Left lung (tissue), 14 donors: ENCODE measurements at places on chromosomes 12 and 14.

- no peak for DNase-seq
- no peaks in the 10 kb centered on the region for H3K27me3 ChIP-seq
- no peaks in the 10 kb centered on the region for H3K4me1 ChIP-seq
Measured at GRCh38 chr14:83867566-83868225, 1662.2 kb upstream of the FLRT2 start.

DNA sequence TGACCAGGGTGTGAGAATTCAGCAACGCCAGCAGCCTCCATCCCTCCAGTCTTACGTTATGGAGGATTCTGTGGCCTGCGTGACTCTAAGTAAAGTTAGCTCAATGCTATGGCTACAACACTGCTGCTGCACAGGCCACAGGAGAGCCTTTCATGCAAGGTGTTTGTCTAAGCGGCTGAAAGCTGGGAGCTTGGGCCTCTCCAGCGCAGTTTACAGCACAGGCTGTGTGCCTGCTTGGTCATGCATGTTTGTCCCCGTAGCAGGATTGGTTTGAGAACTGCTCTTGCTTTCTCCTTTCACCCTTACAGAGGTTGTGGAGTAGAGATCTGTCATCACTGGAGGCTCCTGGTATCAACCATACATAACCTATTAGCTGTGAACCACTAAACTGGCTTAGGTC, 113.1 kb upstream of the TMCC3 start:
- no peak for DNase-seq
- H3K36me3 ChIP-seq: no peaks in the 10 kb centered on the region
- H3K27ac ChIP-seq: no peak overlapping the region
- no peak overlapping the region for H3K4me3 ChIP-seq
- no peaks in the 10 kb centered on the region for H3K4me1 ChIP-seq

DNA sequence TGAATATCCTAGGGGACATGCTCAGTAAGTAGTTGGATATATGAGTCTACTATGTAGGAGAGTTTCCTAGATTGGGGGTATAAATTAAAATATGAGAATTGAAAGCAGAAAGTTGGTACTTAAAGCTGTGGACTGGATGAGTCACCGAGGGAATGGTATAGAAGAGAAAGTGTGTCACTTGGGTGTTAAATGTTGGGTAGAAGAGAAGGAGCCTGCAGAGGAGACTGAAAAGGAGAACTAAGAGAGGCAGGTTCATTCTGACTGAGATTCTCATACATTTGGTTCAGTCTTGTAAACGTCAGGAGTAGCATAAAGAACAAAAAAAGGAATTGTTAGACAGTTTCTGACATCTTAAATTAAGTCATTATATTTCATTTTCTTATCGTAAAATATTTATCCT, 19.9 kb downstream of the LRRC9 start:
- no peaks in the 10 kb centered on the region for H3K4me1 ChIP-seq
- H3K36me3 ChIP-seq: no peaks in the 10 kb centered on the region

GRCh38 chr14:31208546-31209424, 1.2 kb upstream of the HECTD1 start:
- no peaks in the 10 kb centered on the region for H3K27me3 ChIP-seq
- peak overlapping the region; percentile 81 for H3K4me3 ChIP-seq
- no peaks in the 10 kb centered on the region for H3K36me3 ChIP-seq
- H3K4me1 ChIP-seq: peaks cover 31% of the 10 kb centered on the region

- DNase-seq: no peak
- H3K4me3 ChIP-seq: no peak overlapping the region
- H3K36me3 ChIP-seq: no peaks in the 10 kb centered on the region
- no peaks in the 10 kb centered on the region for H3K27me3 ChIP-seq
Measured at GRCh38 chr12:75831402-75831801, 200.2 kb downstream of the PHLDA1 start.

- no peak overlapping the region for H3K27ac ChIP-seq
- no peaks in the 10 kb centered on the region for H3K4me1 ChIP-seq
- H3K36me3 ChIP-seq: no peaks in the 10 kb centered on the region
Measured at GRCh38 chr14:76237349-76237990, 85.7 kb downstream of the GPATCH2L start.

- no peaks in the 10 kb centered on the region for H3K4me1 ChIP-seq
- H3K27ac ChIP-seq: no peak overlapping the region
- H3K36me3 ChIP-seq: no peaks in the 10 kb centered on the region
Measured at GRCh38 chr12:130960058-130960457, 6.4 kb downstream of the ADGRD1 start.

GRCh38 chr12:87254381-87255030, 774.7 kb downstream of the C12orf50 start:
- H3K27ac ChIP-seq: no peak overlapping the region
- DNase-seq: no peak
- H3K4me3 ChIP-seq: no peak overlapping the region
- no peaks in the 10 kb centered on the region for H3K4me1 ChIP-seq

GRCh38 chr14:103719751-103720150, 4.1 kb downstream of the ZFYVE21 start:
- no peak overlapping the region for H3K4me3 ChIP-seq
- no peak for DNase-seq
- H3K4me1 ChIP-seq: peaks cover 34% of the 10 kb centered on the region
- peaks cover 1% of the 10 kb centered on the region for H3K36me3 ChIP-seq
- no peaks in the 10 kb centered on the region for H3K27me3 ChIP-seq

DNA sequence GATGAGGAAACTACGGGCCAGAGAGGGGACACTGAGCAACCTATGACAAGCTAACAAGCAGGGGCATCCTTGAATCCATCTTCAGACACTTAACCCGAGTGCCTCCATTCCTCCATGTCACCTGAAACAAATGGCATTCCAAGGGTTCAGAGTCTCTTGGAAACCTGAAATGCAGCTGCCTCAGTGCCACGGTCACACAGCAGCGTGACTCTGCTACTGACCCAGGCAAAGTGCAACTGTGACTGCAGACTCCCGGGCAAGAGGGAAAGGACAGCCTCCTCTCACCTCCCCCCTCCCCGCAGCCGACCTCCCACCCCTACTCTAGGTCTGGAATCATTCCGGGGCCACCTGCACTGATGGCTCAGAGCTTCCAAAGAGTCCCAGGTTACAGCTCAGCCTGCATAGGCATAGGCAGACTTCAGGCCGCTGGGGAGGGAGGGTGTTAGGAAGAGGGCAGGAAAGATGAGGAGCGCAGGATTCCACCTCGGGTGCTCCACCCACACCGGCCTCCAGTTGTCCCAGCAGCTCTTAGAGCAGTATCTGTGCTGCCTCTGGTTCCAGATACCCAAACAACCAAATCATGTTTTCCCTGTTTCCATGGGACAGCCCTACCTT, 53.2 kb downstream of the KCNK10 start:
- no peak for DNase-seq
- peaks cover 12% of the 10 kb centered on the region for H3K27me3 ChIP-seq
- no peak overlapping the region for H3K4me3 ChIP-seq
- H3K36me3 ChIP-seq: no peaks in the 10 kb centered on the region
- no peak overlapping the region for H3K27ac ChIP-seq

- no peaks in the 10 kb centered on the region for H3K4me1 ChIP-seq
- no peak overlapping the region for H3K27ac ChIP-seq
- H3K27me3 ChIP-seq: no peaks in the 10 kb centered on the region
- no peak overlapping the region for H3K4me3 ChIP-seq
- H3K36me3 ChIP-seq: no peaks in the 10 kb centered on the region
Measured at GRCh38 chr12:86148071-86148470, 108.1 kb downstream of the MGAT4C start.

GRCh38 chr14:95460647-95461478, 55.6 kb downstream of the SYNE3 start:
- H3K36me3 ChIP-seq: peaks cover 60% of the 10 kb centered on the region
- H3K4me3 ChIP-seq: no peak overlapping the region
- DNase-seq: no peak
- no peak overlapping the region for H3K27ac ChIP-seq
- peaks cover 14% of the 10 kb centered on the region for H3K4me1 ChIP-seq
- no peaks in the 10 kb centered on the region for H3K27me3 ChIP-seq

DNA sequence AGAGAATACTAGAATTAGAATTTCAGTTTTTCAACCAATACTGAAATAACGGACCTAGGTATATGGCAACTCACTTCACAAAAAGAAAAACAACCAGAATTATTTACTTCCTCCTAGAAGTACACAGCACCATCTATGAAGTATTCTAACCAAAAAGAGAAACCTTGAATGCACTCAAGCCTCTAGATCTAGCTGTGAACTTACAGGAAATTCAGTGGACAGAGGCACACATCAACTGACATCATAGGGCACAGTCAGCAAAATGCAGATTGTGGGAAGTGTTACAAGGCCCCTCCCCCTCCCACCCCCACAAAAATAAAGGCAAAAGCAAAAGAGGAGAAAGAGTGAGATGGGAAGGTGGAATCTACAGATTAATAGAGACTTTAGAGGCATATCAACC, 102.4 kb downstream of the TMTC1 start:
- no peaks in the 10 kb centered on the region for H3K27me3 ChIP-seq
- peak overlapping the region; percentile 15 for H3K27ac ChIP-seq
- no peak overlapping the region for H3K4me3 ChIP-seq
- no peak for DNase-seq
- no peaks in the 10 kb centered on the region for H3K36me3 ChIP-seq
- no peaks in the 10 kb centered on the region for H3K4me1 ChIP-seq

- H3K4me3 ChIP-seq: no peak overlapping the region
- no peaks in the 10 kb centered on the region for H3K36me3 ChIP-seq
- H3K4me1 ChIP-seq: peaks cover 3% of the 10 kb centered on the region
- H3K27me3 ChIP-seq: no peaks in the 10 kb centered on the region
- no peak for DNase-seq
- no peak overlapping the region for H3K27ac ChIP-seq
Measured at GRCh38 chr12:41202051-41202450, 13.9 kb downstream of the PDZRN4 start.

GRCh38 chr14:34322940-34323418, 139.1 kb downstream of the SPTSSA start:
- no peak overlapping the region for H3K4me3 ChIP-seq
- DNase-seq: peak; percentile 35
- H3K36me3 ChIP-seq: no peaks in the 10 kb centered on the region
- H3K27ac ChIP-seq: no peak overlapping the region
- H3K4me1 ChIP-seq: no peaks in the 10 kb centered on the region
